Brain pericyte (primary cell): ENCODE measurements at places on chromosomes 2 and 18.

- DNase-seq = no peak
Measured at GRCh38 chr2:236403125-236403524, 138.9 kb upstream of the ASB18 start.

- no peak for DNase-seq
Measured at GRCh38 chr2:203809084-203809521, 58.5 kb upstream of the CTLA4 start.

- DNase-seq = no peak
Measured at GRCh38 chr2:188631037-188631809, 339.5 kb downstream of the GULP1 start.

- no peak for DNase-seq
Measured at GRCh38 chr2:65800998-65801397, 368.6 kb upstream of the SPRED2 start.

GRCh38 chr2:197601726-197602125 lies 73.7 kb downstream of the RFTN2 start:
- no peak for DNase-seq

- no peak for DNase-seq
Measured at GRCh38 chr2:146363731-146364130, 1481.1 kb upstream of the ACVR2A start.

DNA sequence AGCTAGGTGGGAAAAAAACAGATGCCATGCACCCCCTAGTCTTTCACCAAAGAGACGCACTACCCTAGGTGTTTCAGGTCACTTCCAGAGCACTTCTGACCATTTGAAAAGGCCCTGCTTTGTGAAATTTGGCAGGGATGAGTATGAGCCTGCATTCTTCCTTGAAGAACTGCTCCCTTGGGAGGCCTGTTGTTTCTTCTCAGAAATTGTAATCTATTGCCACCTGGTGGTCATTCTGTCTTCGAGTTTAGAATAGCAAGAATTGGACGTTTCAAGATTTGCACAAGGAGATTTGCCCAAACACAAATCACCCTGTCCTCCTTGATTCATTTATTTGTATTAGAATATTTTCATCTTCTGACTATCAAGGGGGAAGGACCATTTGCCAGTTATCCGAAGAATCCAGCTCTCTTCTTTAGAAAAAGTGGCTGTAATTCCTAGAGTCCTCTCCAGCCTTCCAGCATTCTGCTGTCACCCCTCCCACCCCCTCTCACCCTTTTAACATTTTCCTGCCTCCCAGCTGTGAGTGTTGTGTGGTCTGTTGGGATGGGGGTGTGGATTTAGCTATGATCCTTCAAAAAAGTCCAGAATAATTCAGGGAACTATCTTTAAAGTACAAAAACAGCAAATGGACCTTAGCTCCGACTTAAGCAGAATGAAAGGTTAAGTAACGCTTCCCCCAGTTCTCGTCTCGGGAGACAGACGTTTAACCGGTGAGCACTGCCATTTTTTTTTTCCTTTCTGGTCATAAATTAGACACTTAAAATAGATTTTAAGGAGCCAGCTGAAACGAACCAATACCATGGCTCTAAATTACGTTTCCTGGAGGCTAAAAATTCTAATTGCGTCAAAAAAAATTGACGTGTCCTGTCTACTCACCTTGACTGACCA lies 3.7 kb upstream of the GAD1 start:
- DNase-seq = peak; percentile 45

DNA sequence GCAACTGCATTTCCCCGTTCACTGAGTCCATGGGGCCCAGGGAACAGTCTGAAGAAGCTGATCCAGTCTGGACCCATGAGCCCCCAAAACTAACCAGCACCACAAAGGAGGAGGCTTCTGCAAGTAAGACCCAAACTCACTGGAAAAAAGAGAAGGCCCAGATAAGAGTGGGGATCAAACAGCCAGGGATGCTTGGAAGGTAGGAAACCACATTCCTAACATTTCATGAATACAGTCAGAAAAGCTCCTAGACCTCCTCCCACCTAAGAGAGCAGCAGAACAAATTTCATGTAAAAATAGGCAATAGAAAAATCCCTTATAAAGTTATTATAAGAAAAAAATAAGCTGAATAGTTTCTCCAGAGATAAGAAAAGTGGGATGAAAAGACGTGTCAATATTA lies 30.3 kb downstream of the TUBB6 start:
- no peak for DNase-seq

- DNase-seq = no peak
Measured at GRCh38 chr2:44928483-44929158, 12.9 kb upstream of the SIX3 start.

GRCh38 chr18:35618696-35619095 lies 37.2 kb downstream of the GALNT1 start:
- no peak for DNase-seq

DNA sequence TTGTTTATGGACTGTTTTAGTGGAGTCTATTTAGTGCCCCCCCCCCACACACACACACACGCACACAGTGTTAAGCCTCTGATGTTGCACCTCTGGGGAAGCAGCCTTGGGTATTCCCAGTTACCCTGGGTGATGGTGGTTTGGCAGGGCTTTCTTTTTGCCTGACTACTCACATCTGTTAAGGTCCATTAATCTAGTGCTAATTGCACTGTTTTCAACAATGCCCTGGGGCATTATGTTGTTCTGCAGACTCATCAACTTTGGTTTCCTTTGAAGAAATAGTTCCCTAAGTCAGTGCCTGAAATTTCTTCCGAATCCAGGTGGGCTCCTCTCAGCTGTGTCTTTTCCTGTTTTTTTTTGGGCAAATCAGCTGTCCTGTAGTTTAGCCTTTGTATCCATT lies 34.7 kb downstream of the SPOPL start:
- no peak for DNase-seq

DNA sequence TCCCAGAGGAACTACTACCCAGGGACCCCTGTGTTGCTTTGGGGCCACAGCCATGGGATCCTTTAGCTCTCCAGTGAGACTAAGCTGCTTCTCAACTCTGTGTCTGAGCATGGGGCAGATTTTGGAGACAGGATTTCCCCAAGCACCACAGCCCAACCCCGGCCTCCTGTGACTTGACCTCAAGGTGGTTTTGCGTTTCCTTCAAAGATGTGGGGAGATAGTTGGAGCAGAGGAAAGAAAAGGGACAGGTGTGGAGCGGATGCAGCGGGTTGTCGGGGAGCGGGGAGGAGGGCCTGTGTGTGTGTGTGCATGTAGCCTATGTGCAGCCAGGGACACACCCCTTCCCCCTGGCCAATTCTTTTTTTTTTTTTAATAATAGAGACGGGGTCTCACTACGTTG lies 10.2 kb downstream of the ARID5A start:
- no peak for DNase-seq

GRCh38 chr2:19350678-19351401 lies 7.6 kb downstream of the OSR1 start:
- no peak for DNase-seq

- DNase-seq = no peak
Measured at GRCh38 chr2:26536371-26537068, 58.6 kb upstream of the OTOF start.

GRCh38 chr2:231604101-231604684 lies 11.5 kb downstream of the TEX44 start:
- DNase-seq = no peak

DNA sequence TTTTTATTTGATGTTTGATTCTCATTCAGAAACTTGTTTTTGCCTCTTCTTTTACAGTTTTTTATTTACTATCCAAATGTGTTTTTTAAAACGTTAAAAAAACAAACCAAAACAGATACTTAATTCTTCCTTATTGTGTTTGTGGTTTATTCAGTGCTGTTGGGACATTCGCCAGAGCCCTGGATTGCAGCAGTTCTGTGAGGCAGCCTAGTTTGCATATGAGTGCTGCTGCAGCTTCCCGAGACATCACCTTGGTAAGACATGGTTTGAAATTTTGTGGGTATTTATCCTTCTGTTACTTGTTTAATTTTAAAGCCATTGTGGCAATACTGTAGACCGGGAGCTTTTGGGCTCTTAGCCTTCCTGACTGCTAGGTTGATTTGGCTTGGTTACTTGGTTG lies 91.2 kb downstream of the MTA3 start:
- no peak for DNase-seq

DNA sequence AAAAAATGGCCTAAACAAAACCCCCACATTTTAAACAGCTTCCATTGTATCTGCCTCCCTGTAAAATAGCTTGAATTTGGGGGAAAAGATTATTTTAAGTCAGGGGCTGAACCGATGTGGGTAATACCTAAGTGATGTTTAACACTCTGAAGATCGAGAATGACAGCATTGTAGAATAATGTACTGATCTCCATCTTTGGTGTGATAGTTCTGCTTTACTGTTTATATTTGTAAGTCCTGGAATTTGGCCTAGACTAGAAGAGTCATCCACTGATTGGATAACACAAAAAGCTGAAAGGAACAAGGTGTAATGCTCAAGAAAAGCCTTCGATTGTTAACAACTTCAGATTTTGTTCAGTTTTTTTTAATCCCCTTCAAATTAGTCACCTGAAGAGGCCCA lies 53.8 kb upstream of the CCDC68 start:
- no peak for DNase-seq

DNA sequence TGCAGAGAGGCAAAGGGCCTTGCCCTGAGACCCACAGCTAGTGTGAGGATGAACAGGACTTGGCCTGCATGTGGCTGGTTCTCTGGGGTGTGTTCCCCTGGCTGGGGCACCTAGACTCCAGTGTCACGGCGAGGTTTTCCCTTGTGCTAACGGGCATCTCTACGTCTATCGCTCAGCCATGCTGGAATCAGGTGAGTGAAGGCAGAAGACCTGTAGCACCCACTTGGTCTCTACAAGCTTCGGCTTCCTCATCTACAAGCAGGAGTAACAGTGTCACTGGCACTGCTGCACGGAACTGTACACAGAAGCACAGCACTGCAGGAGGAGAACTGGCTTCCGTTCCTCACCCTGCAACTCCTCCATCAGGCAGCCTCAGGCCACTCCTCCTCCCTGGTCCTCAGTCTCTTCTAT lies 30.6 kb downstream of the HS1BP3 start:
- DNase-seq = no peak

DNA sequence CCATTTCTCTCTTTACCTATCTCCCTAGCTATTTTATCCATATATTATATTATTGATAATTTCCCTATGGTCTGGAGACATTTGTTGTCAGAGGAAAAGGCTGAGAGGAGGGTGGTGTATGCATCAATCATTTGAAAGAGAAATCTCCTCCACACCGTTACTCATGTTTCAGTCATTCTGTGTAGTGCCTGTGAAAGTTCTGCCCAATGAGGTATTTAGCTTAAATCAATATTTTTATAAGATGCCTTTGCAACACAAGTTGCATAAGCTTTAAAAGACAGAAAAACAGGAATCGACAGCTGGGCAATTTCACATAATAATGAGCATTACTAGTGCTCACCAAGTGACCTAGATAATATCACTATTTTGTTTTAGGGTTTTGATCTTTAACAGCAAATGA lies 363.7 kb upstream of the FSIP2 start:
- peak; percentile 2 for DNase-seq

DNA sequence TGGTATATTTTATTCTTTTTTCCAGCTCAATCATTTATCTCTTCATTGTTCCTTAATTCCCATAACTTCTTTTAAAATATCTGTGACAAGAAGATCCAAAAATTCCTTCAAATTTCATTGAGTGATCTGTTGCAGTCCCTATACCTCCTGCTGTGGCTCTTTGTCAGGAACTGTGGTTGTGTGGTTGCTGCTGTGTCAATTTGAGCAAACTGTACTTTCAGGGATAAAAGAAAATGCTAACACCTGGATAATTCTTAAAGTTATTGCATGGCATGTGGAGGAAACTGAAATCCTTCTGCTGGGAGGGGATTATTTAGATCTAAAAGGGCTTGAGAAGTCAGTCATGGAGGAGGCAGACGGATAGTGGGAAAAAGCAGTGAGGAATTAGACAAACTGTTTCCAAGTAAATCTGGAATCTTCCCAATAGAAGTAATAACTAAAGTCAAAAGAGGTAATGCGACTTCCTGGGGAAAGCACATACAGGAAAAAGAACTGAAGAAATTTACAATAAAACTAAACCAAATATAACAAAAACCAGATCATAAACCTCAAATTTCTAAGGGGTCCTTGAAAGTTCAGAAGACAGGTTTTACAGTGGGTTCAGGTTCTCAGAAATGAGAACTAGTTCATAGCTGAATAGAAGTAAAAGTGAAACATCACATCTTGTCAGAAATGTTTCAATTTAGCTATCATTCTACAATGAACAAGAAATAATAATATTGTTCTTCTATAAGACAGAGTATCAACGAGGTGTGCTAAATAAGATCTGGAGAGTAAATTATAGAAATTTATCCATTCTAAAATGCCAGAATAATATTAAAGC lies 33.5 kb upstream of the CD226 start:
- DNase-seq = no peak

DNA sequence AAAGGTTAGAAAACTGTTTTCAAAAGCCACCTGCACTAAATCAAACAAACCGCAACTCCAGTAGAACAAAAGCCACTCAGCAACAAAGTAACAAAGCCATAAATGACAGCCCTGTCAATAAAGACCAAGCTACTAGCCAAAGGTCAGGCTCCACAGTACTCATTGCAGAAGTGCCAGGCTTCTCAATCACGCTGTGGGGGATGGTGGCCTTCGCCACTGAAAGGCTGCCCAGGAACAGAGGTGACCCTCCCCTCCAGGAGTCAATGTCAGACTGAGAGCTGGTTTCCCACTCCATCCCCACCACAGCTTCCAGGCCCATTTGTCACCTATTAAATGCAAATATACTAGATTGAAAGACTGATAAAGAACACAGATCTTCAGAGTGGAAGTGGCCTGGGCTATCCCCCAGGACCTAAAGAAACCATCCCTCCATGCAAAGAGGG lies 5.9 kb downstream of the ATP8B1 start:
- DNase-seq = no peak

- no peak for DNase-seq
Measured at GRCh38 chr2:101892377-101892776, 99.4 kb upstream of the IL1R2 start.

DNA sequence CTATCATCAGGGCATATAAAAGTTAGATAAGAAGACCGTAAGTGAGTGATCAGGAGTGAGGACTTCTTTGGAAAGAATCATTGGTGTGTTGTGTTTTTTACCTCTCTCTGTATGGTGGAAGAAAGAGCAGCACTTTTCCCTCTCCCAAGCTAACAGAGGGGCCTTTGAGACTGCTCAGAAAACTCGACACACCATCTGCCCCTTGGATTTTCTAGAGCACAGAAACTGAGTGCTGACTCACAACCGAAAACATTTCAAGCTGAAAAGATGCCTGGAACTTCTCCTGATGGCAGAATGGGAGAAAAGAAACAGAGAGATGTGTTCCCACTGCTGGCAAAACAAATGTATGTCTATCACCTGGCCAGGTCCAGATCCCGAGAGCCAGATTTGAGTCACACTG lies 156.6 kb downstream of the DNAH7 start:
- no peak for DNase-seq

GRCh38 chr2:240465765-240466578 lies 30.5 kb downstream of the GPC1 start:
- no peak for DNase-seq

GRCh38 chr18:13207294-13207693 lies 11.3 kb upstream of the LDLRAD4 start:
- no peak for DNase-seq

DNA sequence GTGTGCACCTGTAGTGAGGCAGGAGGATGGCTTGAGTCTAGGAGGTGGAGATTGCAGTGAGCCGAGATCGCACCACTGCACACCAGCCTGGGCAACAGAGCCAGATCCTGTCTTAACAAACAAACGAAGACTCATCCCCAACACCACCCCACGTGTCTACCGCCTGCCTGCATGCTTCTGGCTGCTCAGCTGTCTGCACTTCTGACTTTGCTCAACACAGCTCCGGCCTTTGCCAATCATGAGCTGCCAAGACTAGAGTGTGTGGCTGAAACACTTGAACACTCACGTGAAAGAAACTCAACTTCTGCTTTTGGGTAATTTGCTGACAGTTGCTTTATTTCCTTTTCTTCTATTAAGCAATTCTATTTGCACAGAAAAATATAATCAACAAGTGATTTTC lies 32.1 kb upstream of the SP3 start:
- no peak for DNase-seq
